ENCODE measurements at places on chromosomes 5 and 9. TPM values are rescaled to one million over a fixed set of nuclear protein-coding genes. Genes with fewer than 3 reads are reported as not detected.
A peak's percentile ranks its signal among the peaks of the same experiment; 100 is the strongest.

- peak; percentile 81 for DNase-seq
Observed at GRCh38 chr5:84825606-84826005, 440.9 kb upstream of the EDIL3 start.

FGF18 gene
- total RNA-seq, result 11.2 TPM

C7 gene
- total RNA-seq, result not detected

GRCh38 chr5:61800450-61800849 lies 468.4 kb downstream of the ZSWIM6 start:
- DNase-seq, result no peak

MYOT gene
- total RNA-seq, result not detected

ADAMTS13 gene
- 1.1 TPM for total RNA-seq

- DNase-seq, result no peak
Observed at GRCh38 chr9:84861455-84861854, 191.9 kb downstream of the NTRK2 start.

DNA sequence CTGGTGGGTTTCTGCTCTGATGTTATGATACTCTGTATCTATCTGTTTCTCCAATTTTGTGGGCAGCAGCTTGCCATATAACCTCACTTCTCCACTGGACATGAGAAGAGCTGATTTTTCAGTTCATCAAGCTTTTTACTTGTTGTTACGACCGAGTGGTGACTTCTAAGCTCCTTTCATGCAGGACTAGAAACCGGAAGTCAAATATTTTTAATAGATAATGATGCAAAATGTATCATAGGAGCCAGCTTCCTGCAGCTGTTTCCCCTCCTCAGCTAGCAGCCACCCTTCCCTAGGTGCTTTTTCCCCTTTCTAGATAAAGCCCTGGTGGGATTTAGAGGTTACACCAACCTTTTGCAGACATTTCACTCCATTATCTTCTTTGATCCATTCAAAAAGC lies 17.0 kb upstream of the ADAM19 start:
- no peak for DNase-seq

MOB3B gene
- not detected for total RNA-seq

GRCh38 chr9:35481347-35481975 lies 8.4 kb upstream of the RUSC2 start:
- peak; percentile 84 for DNase-seq

DNA sequence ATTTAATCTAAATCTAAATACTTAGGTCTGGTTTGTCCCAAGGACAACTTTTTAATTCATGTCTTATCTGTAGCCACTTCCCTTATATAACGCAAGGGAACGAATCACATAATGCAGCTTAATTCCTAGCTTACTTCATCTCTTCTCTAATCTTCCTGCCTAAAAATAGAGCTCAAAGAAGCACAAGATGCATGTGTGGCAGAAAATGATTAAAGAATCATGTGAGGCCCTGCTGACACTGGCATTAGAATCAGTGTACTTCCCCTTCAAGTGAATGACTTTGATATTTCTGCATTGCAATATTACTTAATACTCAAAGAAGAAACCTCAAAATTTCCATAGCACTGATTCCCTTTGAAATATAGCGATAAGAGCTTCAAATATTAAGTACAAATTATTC lies 317.9 kb upstream of the FTMT start:
- no peak for DNase-seq

DNA sequence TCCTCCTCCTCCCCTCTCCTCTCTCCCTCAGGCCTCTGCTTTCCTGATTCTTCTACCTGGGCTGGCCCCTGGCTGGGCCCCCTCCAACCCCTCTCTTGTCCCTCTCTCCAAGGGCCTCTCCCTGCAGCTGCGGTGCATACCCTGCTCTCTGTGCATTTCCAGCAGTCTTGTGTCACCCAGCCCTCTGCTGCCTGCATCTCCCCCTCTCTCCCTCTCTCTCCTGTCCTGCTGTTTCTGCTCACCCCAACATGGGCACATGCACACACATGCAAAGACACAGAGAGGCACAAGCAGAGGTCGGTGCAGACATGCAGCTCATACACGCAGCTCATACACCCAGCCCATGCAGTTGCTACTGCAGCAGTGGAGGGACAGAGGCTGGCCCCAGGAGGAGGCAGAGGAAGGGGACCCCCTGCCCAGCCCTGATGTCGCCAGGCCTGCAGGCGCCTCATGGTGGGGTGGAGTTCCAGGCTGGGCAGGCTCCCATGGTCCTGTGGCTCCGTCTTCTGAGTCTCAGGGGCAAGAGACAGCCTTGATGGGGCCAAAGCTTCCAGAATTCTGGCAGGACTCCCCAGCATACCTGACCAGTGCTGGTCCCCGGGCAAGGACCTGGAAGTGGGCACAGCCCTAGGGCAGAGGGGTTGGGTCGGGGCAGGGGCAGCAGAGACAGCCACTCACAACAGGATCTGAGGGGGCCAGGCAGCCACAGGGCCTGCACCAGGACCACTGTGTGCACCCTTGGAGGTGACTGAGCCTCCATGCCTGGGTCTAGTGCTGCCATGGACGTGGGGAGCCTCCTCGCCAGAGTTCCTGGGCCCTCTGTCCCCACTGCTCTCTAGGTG lies 216.9 kb downstream of the C9orf50 start:
- no peak for DNase-seq

PCDHGB1 gene
- 1.3 TPM for total RNA-seq

GRCh38 chr5:15594977-15595568 lies 95.1 kb downstream of the FBXL7 start:
- no peak for DNase-seq

DNA sequence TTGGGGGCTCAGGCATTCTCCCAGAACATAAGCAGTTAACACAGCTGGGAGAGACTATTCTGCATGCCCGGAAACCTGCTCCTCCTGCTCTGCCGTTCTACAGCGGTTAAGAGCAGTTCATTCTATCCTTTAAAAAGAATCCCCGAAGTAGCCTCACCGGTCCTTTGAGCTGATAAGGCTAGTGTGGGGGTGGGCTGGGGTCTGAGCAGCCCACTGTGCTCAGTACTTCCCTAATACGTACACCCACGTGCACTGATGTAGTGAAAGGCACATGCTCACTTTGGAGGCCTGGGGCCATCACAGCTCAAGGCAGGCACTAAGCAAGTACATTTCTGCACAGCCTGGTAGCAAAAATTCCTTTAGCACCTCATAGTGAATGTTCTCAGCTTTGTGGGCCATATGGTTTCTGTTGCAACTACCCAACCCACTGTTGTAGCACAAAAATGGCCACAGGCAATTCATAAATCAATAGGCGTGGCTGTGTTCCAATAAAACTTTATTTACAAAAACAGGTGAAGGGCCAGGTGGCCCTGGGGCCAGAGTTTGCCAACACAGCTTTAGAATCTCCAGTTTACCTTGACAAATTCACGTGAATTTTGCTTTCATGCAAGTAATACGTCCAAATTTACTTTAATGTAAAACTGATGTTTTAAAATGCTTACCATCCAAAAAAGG lies 136.4 kb downstream of the ZNF354C start:
- peak; percentile 0 for DNase-seq

GABRA1 gene
- total RNA-seq, result not detected

- DNase-seq, result no peak
Observed at GRCh38 chr5:54514841-54515432, 2.6 kb upstream of the SNX18 start.

GRCh38 chr9:80679916-80680315 lies 1009.4 kb downstream of the TLE1 start:
- DNase-seq, result no peak

PCDHB11 gene
- total RNA-seq, result 1.0 TPM

SEMA5A gene
- 22.3 TPM for total RNA-seq

DNA sequence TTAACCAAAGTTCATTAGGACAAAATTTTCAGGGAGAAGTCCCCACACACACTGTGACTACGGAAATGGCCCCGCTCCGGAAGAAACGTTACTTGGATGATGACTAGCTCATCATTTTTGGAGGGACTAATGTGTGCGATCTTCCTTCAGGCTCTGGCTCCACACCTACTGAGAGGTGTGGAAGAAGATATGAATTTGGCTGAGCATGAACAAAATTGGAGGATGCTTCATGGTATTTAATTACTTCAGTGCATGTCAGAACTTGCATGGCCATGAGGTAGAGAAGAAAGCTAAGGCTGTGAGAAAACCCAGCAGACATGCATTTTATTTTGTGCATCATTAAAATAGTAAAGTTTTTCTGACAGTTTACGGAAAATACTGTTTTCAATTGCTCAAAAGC lies 202.1 kb upstream of the TLE4 start:
- no peak for DNase-seq

GRCh38 chr9:109122726-109123621 lies 3.2 kb upstream of the TMEM245 start:
- no peak for DNase-seq

GRCh38 chr5:72234265-72234700 lies 85.8 kb downstream of the MRPS27 start:
- DNase-seq, result no peak

GRCh38 chr5:16807547-16807864 lies 128.6 kb downstream of the MYO10 start:
- no peak for DNase-seq

- DNase-seq, result no peak
Observed at GRCh38 chr5:141816598-141817399, 61.4 kb downstream of the PCDH1 start.

MEGF9 gene
- 2.7 TPM for total RNA-seq

GRCh38 chr9:134049236-134049635 lies 18.6 kb downstream of the BRD3 start:
- no peak for DNase-seq

GRCh38 chr5:149724130-149724840 lies 5.8 kb upstream of the PPARGC1B start:
- no peak for DNase-seq

PALM2AKAP2 gene
- 0.56 TPM for total RNA-seq

DNA sequence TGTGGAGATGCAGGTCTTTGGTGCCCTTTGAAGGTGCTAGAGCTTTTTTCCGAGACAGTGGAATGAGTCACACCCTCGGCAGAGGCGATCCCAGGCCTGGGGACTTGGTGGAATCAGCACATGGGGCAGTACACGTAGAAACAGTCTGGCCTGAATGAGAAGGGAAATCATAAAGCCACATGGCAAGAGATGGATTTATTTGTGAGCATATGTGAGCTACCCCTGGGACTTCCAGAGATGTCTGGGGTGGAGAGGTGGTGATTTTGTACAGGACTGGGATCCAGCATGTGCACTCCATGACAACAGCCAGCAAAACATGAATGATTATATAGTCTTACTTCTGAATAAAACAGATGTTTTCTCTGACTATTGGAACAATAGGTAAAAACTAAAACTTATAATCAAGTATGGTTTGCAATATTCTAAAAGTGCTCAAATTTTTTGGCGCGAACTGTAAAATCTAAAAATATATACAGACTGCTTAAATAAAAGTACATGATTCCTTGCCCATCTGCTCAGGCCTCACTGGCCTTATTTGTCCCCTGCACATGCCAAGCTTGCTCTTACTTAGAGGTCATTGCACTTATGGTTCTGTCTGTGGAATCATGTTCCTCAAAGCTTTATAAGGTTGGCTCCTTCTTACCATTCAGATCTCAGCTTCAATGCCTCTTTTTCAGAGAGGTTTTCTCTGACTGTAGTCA lies 54.7 kb upstream of the SMARCA2 start:
- DNase-seq, result no peak

CRHBP gene
- not detected for total RNA-seq

- no peak for DNase-seq
Observed at GRCh38 chr9:98248737-98249474, 6.5 kb downstream of the TBC1D2 start.

DNA sequence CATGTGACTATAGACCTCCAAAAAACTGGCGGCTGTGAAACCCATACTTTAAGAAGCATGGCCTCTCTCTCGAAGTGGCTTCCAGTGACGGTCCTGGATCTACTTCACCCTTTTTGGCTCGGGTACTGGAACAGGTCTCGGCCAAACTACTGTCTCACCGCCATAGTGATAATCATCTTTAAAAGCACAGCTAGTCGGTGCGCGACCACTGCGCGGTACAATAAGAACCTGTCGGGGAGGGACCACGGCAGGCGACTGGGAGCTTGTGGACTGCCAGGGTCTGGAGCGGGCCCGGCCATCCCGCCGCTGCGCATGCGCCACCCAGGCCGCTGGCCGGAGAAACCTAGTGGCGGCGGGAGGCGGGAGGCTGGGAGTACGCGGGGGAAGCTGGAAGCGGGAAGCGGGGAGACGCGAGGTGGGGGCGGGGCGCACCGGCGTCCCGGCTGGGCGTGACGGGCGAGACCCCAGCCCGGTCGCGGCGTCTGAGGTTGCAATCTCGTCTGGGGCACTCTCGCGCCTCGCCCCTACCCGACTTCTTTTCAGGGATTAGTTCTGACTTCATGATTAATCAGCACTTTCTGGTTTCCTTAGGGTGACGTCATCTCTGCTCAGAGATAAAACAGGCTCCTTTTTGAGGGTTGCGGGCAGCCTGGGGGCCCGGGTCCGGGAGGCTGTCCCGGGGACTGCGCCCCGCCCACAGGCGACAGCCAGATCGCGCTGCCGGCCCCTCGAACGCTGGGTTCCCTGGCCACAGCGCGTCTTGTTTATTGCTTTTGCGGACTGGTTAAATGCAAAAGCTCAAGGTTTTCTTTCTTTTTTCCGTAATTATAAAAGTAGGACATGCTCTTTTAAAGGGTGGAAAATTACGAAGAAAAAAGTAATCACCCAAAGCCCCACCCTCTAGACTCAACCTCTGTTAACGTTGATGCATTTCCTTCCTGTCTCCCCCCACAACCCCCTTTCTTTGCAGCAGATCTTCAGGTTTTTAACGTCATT lies 266.8 kb downstream of the CWC27 start:
- DNase-seq, result peak; percentile 91

SGCD gene
- total RNA-seq, result 0.49 TPM

S1PR3 gene
- total RNA-seq, result 38.7 TPM

DNA sequence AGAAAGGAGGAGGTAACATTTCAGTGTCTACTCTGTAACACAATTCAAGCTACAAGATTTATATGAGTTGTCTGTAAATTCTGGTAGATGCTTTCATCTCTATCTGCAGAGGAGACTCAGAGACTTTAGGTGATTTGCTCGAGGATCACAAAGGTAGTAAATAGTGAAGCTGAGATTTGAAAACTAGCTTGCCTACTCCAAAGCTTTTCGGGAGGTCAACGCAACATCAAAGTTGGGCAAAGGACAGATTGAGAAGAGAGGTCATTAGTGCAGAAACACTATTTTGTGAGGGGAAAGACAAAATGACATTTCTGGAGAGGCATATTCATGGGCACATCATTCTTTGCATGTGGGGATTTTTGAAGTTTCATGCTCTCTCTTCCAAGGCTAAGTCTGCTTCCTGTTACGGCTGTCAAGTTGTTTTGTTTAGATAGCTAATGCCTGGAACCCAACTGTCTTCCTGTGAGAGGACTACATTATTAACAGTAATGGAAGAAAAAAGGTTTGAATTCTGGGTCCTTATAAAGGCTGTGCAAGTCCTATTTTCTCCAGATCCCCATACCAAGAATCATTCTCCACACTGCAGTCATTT lies 413.5 kb upstream of the ZNF462 start:
- DNase-seq, result no peak

DNA sequence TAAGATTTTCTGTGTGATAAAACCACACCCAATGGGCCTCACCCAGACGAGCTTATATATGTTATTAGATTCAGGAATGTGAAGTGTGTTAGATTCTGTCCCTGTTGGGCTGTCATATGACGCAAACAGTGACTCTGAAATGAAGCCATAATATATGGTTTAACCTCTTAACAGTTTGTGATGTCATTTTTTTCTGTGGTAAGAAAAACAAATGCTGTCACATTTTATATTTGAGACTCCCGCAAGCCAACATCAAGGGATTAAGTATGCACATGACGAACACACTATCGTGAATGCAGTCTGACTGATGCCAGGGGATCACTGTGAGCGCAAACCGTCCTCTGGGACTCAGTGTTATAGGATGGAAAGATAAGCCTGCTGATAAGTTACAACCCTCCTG lies 321.7 kb downstream of the SH3GL2 start:
- no peak for DNase-seq

All from MG63 (cell line).